ENCODE measurements at places on chromosomes 1 and 21.

DNA sequence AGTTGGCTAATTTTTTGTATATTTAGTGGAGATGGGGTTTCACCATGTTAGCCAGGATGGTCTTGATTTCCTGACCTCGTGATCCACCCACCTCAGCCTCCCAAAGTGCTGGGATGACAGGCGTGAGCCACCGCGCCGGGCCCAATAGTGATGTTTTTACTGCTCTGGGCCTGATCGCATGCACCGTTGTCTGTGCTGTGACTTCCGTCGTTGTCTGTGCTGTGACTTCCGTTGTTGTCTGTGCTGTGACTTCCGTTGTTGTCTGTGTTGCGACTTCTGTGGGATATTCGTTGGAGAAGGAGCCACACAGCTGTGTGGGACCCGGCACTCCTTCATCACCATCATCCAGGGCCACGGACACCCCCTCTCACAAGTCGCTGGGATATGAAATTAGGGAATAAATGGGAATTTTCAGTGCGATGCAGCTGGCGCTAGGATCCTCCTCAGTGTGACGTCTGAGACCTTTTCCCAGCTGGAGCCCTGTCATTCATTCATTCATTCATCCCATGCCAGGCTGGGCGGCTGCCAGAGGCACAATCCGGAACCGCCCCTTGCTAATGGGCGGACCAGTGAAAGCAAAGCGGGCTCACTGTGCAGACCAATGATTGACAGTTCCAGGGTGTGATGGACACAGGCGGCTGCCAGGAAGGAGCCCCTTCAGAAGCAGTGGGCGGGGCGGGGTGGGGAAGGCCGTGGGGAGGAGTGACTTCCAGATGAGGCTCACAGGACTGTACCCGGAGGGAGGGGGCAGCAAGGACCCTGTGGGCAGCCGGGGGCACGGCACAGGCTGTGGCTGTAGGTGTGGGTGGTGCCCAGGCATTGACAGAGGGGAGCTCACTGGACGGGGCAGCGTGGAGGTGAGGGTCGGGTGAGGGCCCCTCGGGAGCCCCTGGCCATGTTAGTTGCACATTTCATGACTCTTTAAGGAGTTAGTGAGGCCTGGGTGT is 48.9 kb downstream of the PRKCZ start:
- no peak for DNase-seq

- peak; percentile 34 for DNase-seq
These were observed 27.5 kb upstream of the TCEA3 start for GRCh38 chr1:23452011-23452411.

DNA sequence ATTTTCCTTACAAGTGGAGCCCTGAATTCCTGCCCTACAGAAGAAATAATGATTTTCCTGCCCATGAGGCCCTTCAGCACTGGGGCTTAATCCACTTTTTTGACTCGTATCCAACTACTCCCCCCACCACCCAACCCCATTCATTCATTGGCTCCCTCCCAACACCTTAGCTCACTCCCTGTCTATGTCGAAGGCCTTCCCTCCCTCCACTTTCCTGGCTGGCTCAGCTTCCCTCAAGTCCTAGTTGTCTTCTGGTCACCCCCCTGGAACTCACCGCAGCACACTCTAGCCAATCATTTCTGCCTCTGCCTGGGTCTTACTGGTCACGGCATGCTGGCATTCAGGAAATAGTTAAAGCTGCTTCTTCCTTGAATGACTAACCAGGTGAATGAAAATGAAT is 118.9 kb downstream of the PGBD5 start:
- no peak for DNase-seq

DNA sequence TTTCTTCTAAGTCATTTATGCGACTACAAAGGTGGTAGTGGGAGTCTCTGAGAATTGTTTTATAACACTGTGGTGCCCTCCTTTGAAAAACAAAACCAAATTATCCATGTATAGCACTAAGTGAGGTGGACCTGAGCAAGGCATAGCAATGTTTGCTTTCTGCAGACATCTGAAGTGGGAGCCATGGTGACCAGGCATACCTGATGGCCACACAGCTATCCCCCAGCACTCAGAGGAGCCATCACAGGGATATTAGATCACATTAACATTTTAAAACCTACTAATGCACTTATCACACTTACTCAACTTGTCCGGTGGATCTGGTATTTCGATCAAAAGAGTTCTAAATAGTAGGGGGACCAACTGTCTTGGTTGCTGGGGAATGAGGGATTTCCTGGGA is 24.8 kb upstream of the AVPR1B start:
- no peak for DNase-seq

GRCh38 chr1:169260478-169261151 is 107.0 kb downstream of the NME7 start:
- DNase-seq, result no peak

GRCh38 chr1:24084050-24084449 is 27.9 kb downstream of the MYOM3 start:
- DNase-seq, result no peak

DNA sequence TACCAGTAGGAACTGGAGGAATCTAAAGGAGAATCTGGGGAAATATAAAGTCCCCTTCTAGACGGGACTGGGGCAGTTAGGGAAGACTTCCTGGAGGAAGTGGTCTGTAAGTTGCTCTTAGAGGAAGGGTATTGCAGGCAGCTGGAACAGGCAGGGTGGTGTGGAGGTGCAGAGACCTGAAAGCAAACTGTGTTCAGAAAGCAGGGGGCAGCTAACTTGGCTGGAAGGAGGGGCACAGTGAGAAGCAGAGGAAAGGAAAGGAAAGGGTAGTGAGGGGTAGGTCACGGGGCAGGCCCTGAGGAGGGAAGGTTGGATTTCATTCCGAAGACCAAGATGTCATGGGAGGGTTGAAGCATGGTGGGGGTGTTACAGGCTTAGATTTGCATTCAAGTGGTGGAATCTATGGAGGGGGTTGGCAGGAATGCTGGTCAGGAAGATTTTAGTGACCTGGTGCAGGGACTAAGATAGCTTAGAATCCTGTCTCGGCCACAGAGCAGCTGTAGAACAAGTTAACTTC is 240.7 kb downstream of the FOXD2 start:
- DNase-seq, result no peak

- no peak for DNase-seq
These were observed 16.7 kb downstream of the NDC1 start for GRCh38 chr1:53821380-53821779.

DNA sequence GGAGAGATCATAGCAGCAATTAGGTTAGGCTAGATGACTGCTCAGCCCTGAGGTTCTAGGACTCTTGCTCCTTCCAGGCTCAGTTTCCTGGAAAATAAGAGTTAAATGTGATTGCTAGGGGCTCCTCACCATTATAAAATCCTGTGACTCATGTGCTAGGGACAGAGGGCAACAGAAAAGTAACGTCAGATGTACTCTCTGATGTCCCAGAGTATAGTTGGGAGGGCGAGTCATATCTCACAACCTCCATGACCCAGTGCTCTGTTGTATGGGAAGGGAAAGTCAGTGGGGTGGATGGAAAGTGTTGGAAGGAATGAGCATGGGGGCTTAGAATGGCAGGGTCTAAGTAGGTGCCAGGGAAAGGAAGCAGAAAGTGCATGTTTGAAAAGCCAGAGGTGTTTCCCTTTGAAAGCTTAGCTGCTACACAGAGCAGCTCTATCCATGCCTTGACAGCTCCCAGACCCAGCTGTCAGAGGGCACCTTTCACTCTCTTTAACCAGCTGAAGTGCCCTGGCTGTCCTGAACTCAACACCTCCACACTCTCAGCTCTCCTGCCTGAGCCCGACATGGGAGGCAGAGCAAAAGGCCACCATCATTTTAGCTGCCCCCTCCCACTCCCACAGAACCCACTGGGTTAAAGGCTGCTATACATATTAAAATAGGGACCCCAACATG is 11.6 kb downstream of the GJA5 start:
- no peak for DNase-seq

DNA sequence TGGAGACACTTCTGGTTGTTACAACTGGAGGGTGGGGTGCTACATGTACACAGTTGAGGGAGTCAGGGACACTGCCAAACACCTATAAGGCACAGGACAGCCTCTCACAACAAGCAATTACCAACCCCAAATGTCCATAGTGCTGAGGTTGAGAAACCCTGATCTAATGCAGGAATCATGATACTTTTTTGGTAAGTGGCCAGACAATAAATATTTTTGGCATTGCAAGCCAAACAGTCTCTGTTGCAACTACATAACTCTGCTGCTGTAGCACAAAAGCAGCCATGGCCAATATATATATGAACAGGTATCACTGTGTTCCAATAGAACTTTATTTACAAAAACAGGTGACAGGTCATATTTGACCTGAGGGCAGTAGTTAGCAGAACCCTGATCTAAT is 177.5 kb downstream of the ASTN1 start:
- no peak for DNase-seq

DNA sequence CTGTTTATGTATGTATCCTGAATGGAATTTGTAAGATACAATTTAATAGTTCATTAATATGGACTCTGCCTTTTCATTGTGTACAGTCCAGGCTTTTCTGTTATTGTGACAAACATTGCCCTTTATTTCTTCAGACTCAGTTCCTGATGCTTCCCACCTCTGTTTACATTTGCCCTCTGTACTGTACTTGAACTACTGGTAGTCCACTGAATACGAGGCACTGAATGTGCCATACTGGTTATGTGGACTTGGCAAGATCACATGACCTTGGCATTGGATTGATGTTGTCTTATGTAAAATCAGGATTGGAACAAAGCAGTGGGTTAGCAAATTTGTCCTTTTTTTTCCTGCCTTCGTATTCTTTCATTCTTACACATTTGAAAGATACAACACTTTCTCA is 27.8 kb downstream of the RALGPS2 start:
- DNase-seq, result no peak

DNA sequence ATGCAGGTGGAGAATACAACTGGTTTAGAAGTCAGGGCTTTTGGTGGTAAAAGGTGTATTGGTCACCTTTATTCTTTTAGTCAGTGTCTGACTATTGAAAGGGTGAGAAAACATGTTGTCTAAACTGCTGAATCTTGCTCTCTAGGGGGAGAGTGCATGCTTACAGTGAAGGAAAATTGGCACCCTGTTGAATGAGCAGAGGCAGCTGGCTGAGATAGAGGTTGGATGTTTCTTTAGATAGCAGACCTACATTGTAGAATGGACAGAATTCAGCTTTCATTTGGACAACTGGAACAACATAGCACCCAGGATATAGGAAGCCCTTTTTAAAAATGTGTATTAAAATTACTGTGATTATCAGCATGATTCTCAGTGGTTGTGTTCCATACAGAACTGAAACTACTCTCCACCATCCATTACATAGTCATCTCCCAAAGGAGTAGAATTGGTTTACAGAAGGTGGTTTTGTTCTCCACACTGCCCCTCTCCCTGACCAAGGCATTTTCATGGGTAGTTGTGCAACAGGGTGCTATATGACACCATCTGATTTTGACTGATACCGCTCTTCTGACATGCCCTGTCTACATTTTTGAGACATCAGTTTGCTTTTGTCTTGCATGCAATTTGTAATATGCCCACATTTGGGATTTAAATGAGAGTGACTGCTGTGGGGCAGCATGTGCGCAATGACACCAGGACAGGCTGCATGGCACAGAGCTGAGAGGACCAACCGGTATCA is 16.2 kb downstream of the RHOU start:
- DNase-seq, result no peak

GRCh38 chr1:108199201-108199691 is 897 bp downstream of the SLC25A24 start:
- DNase-seq, result no peak

DNA sequence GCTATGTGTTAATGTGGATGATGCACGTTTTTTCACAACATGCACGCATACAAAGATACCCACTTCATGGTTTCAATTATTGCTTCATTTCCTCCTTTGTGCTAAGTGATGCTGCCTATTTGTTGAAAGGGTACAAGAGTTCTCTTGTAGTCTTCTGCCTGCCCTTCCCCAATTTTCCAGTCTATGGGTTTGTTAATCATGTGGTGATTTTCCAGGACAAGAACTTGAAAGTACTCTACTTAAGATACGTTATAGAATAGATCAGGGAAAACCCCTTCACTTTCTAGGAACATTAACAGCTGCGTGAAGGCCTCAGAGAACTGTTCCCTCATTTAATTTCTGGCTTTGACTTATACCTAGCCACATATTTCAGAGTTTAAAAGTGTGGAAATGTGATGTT is 52.1 kb upstream of the SLC44A3 start:
- no peak for DNase-seq

DNA sequence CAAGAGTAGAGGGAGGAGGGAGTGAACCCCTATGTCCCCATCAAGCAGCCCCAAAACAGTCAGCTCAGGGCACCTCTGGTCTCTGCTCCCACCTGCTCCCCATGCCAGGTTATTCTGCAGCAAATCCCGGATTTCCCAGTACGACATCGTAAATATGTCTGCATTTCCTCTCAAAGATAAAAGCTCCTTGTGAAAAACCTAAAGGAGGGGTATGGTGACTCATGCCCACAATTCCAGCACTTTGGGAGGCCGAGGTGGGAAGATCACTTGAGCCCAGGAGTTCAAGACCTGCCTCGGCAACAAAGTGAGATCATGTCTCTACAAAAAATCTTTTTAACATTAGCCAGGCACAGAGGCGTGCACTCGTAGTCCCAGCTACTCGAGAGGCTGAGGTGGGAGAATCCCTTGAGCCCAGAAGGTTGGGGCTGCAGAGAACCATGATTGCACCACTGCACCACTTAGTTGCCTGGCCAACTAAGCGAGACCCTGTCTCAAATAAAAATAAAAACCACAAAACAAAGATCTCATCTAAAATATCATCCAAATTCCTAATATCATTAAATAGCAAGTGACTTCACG is 7.1 kb downstream of the ACOT7 start:
- no peak for DNase-seq

GRCh38 chr1:229108598-229109201 is 162.2 kb upstream of the RAB4A start:
- DNase-seq, result no peak

DNA sequence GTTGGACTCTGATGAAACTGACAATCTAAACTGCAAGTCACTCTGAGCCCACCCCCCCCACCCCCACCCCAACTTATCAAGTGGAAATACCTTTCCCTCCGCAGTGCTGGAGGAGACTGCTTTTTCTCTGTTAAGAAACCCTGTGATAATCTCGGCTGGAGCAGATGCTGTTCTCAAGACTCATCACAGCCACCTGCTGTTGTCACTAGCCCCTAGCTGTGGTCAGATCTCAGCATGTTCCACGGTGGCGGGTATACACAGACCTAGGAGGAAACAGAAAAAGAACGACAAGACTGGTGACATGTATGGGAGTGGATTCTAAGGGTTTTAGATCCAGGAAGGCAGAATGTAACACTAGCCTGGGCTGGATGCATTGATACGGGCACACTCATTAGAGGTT is 2.3 kb downstream of the ACTL8 start:
- no peak for DNase-seq

GRCh38 chr1:15740924-15741850 is 1.1 kb upstream of the TMEM82 start:
- DNase-seq, result peak; percentile 64

GRCh38 chr1:177413982-177414596 is 243.3 kb downstream of the BRINP2 start:
- no peak for DNase-seq
